Posterior vena cava (tissue), 2 donors: ENCODE measurements at places on chromosomes 7 and 10. TPM values are rescaled to one million over a fixed set of nuclear protein-coding genes. Genes with fewer than 3 reads are reported as not detected.

- DNase-seq, result no peak
These were observed 227.8 kb upstream of the BMPER start for GRCh38 chr7:33677556-33677955.

- no peak for DNase-seq
These were observed 100.3 kb downstream of the STRA8 start for GRCh38 chr7:135333946-135334345.

DNA sequence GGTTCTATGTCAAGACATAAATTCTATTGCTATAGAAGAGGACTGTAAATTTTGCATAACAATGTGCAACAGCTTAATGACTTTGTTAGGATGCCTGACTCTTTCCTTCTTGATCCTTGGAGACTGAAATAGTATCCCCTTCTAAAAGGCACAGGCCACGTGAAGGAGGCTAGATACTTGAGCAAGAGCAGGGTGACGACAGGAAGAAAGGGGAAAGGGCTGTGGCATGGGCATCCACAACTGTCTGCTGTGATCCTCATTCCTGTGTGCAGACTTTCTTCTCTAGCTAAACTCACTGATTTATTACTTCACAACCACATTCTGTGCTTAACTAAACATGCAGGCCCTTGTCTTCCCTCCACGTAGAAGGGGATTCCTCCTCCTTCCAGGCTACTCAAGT is 1111.8 kb upstream of the C7orf33 start:
- DNase-seq, result no peak

The AQP1 gene
- total RNA-seq, result 422 TPM

DNA sequence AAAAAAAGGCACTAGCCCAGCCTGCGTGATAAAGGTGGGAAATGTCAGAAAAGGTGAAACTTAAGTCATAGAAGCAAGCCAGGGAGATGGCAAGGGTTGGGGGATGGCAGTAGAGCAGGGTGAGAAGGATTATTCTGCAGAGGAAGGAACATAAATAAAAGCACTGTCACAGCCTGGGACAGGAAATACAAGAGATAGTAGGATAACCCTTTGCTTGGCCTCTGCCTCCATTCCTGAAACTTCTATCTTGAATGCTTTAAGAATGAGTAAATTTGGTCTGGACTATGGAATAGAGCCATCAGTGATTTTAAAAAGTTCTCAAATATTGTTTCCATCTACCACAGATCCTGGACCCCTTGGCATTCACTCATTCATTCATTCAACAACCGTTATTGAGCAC is 50.0 kb downstream of the ABCC2 start:
- no peak for DNase-seq

- DNase-seq, result no peak
These were observed 56.3 kb upstream of the TMEM72 start for GRCh38 chr10:44854693-44855350.

DNA sequence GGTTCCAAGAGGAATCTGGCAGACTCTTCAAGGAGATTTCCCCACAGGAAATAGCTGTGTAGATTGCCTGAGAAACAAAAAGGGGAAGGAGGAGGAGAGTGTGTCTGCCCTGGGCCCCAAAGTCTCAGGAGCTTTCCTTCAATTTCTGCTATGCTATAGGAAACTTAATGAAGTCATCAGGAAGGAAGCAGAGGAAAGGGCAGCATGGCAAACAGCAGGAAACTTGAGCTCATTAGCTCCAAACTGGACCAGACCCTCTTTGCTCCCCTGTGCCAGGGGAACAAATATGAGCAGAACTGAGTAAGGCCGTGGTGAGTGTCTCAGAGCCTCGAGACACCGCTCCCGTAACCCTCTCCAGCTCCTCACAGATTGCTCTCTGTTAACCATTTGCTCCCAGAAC is 4.8 kb upstream of the KCNIP2 start:
- DNase-seq, result no peak

GRCh38 chr7:26930201-26930600 is 65.8 kb upstream of the SKAP2 start:
- no peak for DNase-seq

The TRPV6 gene
- not detected for total RNA-seq

The SERPINE1 gene
- total RNA-seq, result 240 TPM

DNA sequence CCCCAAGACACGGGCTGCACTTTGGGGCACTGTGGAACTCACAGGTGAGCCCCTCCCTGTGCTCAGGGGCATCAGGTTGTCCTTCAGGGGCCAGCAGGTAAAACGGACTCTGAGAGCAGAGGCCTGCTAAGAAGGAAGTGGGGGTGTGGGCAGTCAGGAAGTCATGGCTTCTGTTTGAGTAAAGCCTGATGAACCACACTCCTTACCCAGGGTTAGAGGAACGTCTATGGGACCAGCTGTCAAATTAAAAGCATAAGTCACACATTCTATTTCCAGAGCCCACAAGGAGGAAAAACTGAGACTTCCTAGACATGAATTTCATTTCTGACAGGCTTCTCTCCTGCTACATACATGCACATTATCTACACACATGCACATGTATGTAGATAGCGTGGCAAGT is 616.4 kb downstream of the SDK1 start:
- DNase-seq, result no peak

The TET1 gene
- total RNA-seq, result 3.2 TPM

GRCh38 chr10:119343011-119343601 is 135.7 kb downstream of the GRK5 start:
- peak; percentile 22 for DNase-seq

DNA sequence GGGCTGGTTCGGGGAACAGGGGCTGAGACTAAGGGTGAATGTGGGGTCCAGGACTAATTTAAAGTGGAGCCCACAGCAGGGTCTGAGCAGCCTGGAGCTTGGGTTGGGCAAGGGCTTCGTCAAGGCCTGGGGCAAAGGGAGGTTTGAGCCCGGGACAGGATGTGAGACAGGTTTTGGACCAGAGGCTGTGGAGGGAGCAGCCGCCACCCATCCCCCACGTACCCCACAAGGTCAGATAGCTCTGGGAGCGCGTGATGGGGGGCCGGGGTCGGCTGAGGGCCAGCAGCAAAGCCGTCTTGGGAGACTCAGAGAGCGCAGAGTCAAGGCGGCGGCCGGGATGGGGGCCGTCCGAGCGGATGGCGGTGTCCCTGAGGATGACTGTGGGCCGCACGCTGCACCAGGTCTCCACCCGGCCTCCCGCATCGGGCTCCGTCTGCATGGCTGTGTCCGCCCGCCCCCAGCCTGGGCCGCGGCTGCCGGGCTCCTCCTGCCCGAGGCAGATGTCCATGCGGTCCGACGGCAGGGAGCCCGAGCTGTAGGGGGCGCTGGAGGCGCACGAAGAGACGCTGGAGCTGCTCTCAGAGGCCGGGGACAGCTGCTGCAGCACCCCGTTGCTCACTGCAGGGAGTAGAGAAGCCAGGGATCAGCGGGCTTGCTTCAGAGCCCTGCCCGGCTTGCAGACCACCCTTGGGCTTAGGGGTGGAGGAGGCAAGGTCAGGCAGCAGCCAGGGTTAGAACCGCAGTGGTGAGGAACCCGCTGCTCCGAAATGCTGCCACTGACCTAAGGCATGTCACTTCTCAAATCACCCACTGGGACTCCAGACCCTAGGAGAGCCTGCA is 12.1 kb downstream of the PDZD7 start:
- DNase-seq, result peak; percentile 96

DNA sequence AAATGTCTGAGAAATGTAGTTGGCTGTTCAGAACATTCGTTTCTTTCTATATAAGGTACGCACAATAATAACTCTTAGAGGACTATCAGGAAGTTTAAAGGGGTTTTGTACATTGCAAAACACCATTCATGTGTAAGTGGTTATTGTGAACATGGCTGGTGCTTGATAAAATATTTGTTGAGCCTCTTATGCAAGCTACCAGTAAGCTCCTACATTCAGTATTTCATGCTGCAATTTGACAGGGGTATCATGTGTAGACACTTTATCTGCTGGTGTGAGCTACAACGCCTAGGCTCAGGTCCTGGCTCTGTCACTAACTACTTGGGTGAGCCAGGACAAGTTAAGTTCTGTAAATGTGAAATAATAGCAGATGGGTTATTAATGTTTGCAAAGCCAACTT is 75.5 kb downstream of the MAP3K8 start:
- no peak for DNase-seq

DNA sequence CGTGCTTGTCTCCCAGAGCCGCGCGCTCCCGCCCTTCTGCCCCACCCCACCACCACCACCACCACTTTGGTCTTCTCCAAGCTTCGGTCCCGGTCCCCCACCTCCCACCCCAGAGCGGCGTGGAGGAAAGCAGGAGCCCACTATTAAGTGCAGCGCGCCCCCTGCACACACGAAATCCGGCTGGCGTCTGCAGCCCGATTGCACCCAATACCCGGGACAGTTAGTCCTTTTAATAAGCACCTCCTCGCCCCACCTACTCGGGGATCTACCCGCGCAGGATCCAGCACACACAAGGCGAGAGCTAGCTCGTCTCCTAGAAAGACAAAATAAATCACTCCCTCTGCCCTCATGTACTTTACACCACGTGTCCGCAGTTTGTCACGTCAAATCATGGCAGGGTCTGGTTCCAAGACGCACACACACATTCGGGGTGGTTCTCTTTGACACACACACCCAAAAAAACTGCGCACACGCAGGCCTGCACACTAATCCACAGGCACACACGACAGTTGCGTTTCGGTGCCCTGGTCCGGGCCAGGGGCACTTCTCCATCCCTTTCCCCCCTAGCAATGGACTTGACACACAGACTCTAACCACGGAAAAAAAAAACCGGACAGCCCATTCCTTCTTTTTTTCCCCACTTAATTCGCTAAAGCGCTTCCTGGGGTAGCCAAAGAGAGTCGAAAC is 1.6 kb downstream of the SFMBT2 start:
- DNase-seq, result peak; percentile 81

- no peak for DNase-seq
These were observed 32.0 kb downstream of the SNX8 start for GRCh38 chr7:2282185-2282751.

DNA sequence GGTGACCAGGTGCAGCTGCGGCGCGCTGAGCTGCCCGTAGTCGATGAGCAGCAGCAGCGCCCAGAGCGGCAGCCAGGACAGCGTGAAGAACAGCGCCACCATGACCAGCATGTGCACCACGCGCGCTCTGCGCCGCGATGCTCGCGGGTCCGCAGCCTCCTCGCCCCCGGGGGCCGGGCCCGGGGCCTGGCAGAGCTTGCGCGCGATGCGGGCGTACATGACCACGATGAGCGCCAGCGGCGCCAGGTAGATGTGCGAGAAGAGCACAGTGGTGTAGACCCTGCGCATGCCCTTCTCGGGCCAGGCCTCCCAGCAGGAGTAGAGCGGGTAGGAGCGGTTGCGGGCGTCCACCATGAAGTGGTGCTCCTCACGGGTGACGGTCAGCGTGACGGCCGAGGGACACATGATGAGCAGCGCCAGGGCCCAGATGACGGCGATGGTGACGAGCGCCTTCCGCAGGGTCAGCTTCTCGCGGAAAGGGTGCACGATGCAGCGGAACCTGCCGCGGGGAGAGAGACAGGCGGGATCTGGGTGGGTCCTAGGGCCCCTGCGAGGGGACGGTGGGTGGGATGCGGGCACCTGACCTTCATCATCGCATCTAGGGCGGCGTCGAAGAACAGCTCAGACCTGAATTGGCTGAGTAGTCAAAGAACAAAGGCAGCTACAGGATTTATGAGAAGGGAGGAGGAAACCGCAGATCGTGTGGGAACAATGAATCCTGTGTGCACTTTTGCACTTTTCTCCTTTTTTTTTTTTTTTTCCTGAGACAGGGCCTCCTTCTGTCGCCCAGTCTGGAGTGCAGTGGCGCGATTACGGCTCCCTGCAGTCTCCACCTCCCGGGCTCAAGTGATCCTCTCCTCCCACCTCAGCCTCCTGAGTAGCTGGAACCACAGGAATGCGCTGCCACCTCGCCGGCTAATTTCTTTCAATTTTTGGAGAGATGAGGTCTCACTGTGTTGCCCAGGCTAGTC is 22.4 kb upstream of the PPA1 start:
- peak; percentile 86 for DNase-seq

GRCh38 chr10:74913377-74913979 is 87.1 kb downstream of the KAT6B start:
- DNase-seq, result no peak

DNA sequence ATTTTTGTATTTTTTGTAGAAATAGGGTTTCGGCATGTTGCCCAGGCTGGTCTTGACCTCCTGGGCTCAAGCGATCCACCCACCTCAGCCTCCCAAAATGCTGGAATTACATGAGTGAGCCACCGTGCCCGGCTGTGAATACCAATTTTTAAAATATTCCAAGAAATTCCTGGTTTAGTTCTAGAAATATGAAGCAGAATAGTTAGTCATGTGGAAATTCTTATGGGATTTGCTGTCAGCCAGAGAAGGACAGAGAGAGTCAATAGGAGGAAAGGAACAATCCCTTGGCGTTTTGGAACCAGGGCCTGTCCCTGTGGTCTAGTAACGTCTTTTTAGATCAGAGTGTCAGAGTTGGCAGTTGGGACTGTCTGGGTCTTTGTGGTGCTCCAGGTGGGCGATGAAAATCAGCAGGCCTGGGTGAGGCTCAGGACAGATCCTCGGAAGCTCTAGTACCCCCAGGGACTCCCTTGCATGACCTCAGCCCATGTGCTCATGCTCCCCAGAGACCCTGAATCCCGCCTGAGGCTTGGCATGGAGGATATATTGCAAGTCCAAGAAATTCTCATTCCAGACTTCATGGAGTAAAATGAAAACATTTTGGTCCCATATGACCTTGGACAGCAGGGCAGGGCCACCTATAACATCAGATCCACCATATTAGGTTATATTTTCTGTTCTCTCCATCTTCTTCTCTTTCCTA is 7.8 kb downstream of the NODAL start:
- no peak for DNase-seq

DNA sequence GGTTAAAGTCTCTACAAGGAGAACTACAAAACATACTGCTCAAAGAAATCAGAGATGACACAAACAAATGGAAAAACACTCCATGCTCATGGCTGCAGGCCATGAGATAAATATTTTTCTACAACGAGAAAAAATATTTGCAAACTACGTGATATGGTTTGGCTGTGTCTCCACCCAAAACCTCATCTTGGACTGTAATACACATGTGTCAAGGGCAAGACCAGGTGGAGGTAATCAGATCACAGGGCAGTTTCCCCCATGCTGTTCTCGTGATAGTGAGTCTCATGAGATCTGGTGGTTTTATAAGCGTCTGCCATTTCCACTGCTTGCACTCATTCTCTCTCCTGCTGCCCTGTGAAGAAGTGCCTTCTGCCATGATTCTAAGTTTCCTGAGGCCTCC is 57.8 kb downstream of the COA1 start:
- DNase-seq, result no peak

The IRF5 gene
- total RNA-seq, result 5.8 TPM

- no peak for DNase-seq
These were observed 239.7 kb upstream of the SEMA3D start for GRCh38 chr7:85426487-85426960.
